T-cell (primary cell): ENCODE measurements at places on chromosomes 7 and 10.

DNA sequence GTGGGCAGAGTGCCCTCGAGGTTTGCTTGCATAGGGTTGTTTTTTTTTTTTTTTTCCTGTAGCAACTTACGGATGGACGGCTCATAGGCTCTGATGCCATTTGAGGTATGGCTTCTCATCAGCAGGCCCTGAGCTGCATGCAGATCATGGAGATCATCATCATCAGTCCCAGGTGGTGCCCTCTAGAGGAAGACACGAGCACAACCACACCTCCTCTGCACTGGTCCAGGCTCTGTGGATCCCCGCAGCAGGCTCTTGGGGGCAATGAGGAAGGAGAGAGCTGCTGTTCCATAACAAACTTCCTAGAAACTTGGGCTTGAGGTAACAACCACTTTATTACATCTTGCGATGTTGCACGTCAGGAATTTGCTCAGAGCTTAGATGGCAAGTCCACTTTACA is 132.7 kb upstream of the CXCL12 start:
- DNase-seq = no peak

DNA sequence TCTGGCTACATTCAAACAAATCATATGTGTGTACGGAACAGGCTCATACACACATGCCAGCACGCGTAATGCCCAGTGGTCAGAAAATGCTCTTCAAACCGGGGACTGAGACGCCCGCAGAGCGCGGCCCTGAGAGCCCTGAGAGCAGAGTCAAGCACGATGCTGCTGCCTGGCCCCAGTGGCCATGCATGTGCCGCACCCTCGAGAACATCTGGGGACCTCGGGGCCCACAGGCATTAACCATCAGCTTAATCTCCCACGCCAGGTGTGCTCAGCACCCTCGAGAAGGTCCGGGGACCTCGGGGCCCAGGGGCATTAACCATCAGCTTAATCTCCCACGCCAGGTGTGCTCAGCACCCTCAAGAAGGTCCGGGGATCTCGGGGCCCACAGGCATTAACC is 163.1 kb downstream of the PTPRN2 start:
- DNase-seq = no peak

DNA sequence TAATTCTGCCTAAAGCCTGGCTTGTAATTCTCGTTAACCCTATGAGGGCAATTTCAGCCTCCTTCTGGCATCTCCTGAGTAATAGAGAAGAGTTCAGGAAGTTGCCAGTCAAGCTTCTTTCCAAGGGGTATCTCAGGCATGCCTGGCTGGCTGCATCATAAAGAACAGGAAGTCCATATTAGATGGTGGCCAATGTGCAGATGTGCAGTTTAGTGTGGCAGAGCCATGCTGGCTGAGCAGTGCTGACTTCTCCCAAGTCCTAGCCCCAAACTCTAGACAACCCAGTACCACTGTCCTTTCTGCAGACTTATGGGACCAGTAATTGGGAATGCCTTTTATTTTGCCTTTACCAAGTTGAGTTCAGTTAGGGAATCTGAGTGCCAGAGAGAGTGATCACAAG is 517.9 kb downstream of the GALNT17 start:
- DNase-seq = no peak

GRCh38 chr7:137934176-137934826 is 67.6 kb downstream of the CREB3L2 start:
- DNase-seq = no peak

GRCh38 chr7:158123214-158123613 is 464.4 kb downstream of the PTPRN2 start:
- DNase-seq = no peak

- DNase-seq = no peak
Measured at GRCh38 chr10:52257692-52258075, 56.4 kb upstream of the DKK1 start.

- no peak for DNase-seq
Measured at GRCh38 chr7:155491812-155492211, 33.9 kb downstream of the EN2 start.

DNA sequence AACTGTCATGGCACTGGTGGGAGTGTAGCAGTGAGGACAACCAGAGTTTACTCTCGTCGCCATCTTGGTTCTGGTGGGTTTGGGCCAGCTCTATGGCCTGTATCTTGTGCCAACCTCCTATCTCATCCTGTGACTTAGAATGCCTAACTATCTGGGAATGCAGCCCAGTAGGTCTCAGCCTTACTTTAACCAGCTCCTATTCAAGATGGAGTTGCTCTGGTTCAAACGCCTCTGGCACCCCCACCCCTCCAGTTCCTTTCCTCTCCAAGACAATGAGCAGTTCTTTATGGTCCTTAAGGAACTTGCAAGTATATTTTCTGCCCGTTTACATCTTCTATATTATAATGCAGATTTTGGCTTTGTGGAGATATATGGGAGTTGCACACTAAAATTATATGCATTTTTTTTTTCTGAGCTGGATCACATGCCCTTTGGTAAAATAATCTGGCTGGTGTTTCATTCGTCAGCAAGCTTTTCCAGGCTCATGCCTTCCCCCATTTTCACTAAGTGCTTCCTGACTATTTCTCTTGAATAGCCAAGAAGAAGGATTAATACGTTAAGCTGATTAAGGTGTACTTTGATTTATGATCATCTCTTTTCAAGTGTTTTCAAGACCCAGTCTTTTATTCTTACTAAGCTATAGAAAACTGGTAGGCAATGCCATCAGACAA is 11.2 kb upstream of the WIPF3 start:
- no peak for DNase-seq

DNA sequence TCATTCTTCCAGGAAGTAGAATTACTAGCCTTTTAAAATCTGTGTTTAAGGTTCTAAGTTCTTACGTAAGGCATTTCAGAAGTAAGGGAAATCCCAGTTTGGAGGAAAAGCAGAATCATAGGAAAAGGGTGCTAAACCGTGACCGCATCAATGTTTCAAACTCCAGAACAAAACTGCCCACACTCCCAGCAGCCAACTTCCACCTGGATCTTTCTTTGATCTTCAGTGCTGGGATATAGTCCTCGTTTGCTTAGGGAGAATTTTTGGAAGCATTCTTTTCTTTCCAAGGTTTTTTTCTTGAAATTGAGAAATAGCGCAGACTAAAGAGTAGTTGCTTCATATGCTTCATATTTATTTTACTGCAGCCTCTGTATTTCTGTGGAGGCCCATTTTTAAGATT is 8.9 kb downstream of the PROSER2 start:
- DNase-seq = no peak

DNA sequence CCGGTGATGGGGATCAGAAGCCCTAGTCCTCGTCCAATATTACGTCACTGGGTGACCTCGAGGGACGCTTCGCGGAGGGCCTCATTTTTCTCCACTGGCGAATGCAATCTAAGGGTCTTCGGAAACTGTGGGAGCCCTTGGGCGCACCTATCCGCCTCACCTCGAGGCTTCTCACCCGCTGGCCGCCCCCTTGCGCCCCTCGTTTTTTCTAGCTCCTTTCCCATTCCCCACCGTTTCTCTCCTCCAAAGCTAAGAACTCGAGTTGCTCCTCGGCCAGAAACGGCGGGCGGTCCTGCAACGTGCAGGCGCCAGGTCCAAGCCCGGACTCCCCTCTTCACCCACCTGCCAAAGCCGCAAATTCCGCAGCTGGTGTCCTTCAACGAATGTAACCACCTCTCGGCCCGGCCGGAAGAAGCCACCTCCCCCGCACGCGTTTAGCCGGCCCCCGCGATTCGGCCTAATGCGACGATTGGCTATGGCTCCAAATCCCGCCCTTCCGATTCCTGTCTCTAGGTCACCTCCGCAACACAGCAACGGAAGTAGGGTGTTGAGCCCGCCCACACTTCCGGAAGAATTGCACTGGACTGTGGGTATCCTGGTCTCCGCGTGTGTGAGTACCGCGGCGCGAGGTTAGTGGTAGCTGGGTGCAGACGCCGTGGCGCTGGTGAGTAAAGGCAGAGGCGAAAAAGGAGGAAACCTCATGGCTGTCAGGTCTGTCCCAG is at the start of the genes ATP5MK and PDCD11:
Gene ATP5MK, minus strand, starts transcription at position 409 of the 722 bp plus-strand sequence. CDS start 4,018 bp downstream, outside the sequence.
Gene PDCD11, plus strand, starts transcription at position 560 of the 722 bp plus-strand sequence. CDS start 1,801 bp downstream, outside the sequence.
- DNase-seq = peak; percentile 90

- no peak for DNase-seq
Measured at GRCh38 chr7:139603282-139603681, 79.8 kb downstream of the CLEC2L start.

- no peak for DNase-seq
Measured at GRCh38 chr10:133441780-133442179, 12.0 kb upstream of the SCART1 start.

DNA sequence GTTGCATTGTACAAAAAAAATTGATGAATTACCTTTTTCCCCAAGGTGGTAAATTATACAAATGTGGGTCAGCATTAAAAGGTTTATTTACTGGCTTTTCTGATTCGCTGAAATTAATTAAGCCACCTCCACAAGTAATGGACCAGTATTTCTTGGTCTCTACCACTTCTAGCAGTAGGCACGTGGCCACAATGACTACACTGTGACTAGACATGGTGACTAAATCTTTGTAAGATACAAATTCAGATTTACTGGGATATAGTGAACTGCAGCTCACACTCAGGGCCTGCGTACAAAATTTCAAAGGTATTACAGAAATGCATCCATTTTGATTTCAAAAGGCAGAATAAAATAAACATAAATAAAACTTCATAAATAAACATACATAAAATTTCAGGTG is 10.9 kb downstream of the HPSE2 start:
- no peak for DNase-seq

- peak; percentile 21 for DNase-seq
Measured at GRCh38 chr7:1664711-1665548, 5.1 kb upstream of the ELFN1 start.

DNA sequence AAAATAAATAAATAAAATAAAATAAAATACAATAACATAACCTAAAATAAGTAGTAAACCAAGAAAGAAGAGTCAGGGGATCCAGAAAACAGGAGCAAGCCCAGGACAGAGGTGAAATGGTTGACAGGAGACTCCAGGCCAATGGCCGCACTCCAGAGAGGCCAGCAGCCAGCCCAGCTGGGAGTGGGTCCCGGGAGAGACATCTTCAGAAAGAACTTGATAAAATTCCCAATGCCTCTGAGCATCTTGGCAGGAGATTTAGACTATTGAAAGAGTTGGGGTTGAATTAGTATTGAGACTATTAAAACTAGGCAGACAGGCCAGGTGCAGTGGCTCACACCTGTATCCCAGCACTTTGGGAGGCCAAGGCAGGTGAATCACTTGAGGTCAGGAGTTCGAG is 62.6 kb downstream of the CLIP2 start:
- no peak for DNase-seq

DNA sequence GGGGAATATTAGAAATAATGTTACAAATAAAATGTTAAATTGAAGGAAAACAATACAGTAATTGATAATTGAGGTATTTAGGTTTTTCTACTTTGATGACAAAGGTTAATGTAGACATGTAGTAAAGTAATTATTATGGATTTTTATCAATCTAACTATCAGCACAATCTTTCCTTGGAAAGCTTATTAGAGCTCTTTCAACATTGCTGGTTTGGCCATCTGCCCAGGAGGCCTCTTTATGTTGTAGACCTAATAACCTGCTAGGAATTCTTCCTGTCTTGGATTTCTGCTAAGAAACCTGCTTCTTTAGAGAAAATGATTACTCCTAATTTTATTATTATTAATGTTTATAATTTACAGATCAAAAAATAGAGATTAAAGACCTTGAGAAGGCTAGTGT is 78.9 kb downstream of the CHRM2 start:
- DNase-seq = no peak

- DNase-seq = no peak
Measured at GRCh38 chr10:88417387-88418030, 165.6 kb downstream of the RNLS start.

- DNase-seq = no peak
Measured at GRCh38 chr7:39488467-39489393, 77.5 kb upstream of the YAE1 start.

DNA sequence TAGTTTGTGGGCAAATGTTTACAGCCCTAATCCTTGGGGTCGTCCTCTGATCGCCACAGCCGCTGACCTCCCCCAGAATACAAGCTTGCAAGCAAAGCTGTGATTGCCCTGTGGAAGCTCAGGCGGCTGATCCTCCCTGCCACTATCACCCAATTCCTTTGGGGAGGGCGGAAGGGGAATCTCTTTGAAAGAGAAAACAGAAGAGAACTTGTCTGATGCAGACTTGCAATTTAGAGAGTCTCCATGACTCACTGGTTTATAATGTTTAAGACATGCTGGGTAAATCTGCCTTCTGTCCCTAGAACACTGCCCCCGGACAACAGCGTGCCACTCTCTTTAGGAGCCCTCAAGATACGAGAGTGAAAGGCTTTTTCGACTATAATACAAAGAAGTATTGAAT is 75.5 kb downstream of the NRP1 start:
- no peak for DNase-seq

- no peak for DNase-seq
Measured at GRCh38 chr10:6385665-6386064, 182.9 kb downstream of the PFKFB3 start.

DNA sequence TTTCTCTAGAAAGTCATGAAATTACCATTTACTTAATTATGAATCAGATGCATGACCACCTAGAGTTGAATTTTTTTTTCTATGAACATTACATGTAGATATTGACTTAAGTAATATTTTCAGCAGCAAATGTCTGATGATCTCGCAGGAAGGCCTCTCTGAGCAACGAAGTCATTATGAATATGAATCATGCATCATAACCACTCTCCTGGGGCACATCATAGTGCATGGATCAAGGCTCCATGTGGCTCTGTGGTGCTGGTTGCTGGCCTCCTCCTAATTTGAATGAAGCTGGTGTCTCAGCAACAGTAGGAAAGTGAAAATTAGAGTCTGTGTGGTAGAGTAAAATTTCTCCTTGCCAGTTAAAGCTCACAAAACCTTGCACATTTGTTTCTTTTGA is 121.4 kb upstream of the INHBA start:
- DNase-seq = no peak

GRCh38 chr10:123380491-123381085 is 226.4 kb downstream of the BUB3 start:
- DNase-seq = no peak

DNA sequence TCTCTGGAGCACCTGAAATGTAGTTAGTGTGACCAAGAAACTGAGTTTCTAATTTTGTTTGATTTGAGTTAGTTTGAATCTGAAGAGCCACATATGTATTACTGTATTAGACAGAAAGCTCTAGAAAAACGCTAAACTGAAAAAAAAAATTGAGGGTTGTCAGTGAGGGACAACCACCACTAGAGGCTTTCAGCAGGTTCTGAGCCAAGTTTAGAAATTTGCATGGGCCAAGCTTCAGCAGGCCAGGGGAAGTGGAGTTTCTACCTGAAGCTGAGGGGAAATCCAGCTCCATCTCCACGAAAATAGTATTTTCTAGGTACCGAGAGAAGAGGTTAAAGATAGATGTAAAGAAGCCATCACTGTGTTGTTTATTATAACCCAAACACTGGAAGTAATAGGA is 77.9 kb upstream of the PLXNA4 start:
- DNase-seq = no peak
